Naive thymus-derived CD8-positive, alpha-beta T cell (primary cell): ENCODE measurements at places on chromosomes 16 and 17.
A peak's percentile ranks its signal among the peaks of the same experiment; 100 is the strongest.

DNA sequence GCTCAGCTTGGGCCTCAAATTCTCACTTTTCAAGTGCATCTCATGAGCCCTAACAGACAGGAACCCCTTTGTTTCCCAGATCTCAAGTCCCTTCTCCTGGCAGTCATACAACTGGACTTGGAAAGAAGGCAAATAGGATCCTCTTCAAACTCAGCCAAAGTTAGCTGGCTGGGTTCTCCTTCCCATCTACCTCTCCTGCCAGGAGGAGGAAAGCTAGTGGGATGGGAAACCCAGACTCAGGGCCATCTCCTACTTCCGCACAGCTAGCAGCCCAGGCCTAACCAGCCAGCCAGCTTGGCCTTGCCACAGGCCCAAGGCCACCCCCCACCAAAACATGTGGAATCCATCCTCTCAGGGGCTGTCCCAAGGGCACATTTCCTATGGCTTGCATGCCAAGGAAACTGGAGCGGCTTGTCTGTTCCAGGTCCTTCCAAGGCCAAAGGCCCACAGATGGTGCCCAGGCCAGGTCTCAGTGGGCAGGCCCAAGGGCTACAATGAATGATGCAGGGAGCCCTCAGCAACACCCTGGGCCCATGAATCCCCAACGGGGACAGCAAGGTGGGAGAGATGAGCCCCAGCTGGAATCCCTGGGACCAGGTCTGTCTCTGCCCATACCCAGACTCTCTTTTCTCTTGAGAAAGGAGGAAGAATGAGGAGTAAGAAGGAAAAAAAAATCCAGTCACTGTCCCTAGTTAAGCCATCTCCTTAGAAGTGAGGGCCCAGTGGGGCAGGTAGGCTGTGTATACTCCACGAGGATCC, 1.7 kb downstream of the SMARCD2 start:
- DNase-seq = no peak

DNA sequence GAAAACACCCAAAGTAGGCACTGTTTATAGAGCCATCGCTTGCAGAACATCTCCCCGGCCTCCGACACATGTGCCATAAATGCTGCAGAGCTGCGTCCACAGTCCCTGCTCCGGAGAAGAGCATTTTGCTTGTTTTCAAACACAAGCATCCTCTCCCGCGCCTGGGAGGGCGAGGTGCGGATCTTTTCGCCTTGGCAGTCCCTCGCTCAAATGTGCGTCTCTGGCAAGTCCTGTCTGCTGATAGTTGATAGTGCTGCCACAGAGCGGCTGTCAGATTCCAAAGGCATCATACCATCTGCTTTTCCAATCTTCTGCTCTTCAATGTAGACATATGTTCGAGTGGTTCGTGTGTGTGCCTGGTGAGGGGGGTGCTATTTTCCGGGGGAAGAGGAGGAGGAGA, 603.7 kb downstream of the MAF start:
- DNase-seq = no peak

- no peak for DNase-seq
Measured at GRCh38 chr16:8874388-8874787, 5.6 kb upstream of the CARHSP1 start.

DNA sequence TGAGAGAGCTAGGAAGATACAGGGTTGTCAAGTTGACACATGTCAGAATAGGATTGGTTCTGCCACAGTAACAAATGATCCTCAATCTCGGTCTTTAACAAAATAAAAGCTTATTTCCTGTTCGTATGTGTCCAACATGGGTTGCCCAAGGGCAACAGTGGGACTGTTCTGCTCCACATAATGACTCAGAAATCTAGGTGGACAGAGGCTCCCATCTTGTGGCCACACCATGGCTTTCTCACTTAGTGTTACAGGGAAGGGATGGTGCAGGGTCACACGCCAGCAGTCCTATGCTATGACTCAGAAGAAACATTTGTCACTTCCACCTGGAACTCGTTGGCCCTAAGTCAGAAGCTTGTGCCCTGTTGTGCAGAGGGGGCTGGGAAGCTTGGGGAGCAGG, 364.9 kb downstream of the SNX29 start:
- no peak for DNase-seq

DNA sequence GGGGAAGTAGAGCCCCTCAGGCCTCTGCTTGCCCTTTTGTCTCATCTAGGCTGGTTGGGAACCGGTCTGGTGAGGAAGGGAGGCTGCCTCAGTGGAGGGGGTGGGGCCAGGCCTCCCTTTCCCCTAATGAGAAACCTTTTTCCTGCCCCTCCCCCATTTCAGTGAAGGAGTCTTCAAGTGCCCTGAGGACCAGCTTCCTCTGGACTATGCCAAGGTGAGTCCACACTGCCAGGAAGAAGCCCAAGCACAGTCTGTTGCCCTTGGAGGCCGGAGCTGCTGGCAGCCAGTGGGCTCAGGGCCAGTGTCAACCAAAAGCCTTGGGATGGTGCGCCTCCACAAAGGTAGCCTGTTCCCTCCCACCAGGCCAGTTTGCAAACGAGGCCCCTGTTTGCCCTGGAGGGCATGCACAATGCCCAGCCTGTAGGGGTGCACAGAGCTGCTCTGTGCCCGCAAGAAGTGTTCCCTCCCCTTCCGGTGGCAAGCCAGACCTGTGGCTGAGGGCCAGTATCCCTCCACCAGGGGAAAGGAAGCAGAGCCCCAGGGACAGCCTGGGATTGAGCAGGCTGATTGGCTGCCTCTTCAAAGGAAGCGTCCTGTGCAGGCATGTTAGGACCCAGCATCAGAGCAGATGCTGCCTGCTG, 3.4 kb downstream of the TRAF4 start:
- DNase-seq = no peak

- DNase-seq = no peak
Measured at GRCh38 chr16:88810166-88810911, 1.4 kb downstream of the APRT start.

DNA sequence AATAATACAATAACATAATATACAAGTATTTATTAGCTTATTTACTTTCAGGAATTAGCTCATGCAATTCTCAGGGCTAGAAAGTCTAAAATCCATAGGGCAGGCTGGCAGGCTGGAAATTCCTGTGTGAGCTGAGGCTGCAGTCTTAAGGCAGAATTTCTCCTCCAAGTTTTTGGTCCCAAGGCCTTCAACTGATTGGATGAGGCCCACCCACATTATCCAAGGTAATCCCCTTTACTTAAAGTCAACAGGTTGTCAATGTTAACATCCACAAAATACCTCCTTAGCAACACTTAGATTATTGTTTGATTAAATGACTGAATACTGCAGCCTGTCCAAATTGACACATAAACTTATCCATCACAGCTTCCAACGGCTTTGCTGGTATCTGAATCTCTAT, 32.9 kb upstream of the SOX9 start:
- no peak for DNase-seq

DNA sequence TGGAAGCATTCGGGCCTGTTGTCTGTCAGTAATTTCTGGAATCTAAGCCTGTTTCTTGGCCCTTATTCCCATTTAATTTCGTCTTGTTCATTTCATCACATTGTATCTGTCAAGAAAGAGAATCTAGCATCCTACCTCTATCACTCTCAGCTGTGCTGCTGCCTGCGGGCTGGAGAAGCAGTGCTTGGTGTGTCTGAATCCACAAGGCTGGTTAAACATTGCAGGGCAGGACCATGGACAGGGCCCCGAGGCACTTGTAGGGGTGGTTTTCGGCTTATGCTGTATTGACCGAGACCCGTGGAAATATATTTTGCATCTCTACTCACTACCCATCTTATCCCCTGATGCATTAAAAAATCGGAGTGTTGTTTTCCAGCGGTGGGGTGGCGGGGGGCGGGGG, 3.1 kb downstream of the RAB11FIP4 start:
- DNase-seq = peak; percentile 20

DNA sequence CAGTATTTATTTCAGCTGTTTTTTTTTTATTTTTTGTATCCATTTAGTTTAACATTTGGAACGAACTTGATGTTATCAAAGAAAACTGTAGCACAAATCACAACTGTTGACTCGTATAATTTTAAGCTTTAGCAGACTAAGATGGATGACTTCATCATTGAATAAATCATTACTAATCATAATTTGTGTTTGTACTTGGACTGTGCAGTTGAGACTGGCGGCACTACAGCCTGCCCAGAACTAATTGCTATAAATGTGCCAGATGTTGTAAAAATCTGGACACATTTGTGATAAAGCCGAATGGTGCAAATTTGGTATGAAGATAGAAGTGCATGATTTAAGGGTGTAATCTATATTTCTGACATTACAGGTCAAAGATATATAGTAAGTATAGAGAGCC, 897.7 kb upstream of the CDH8 start:
- no peak for DNase-seq

DNA sequence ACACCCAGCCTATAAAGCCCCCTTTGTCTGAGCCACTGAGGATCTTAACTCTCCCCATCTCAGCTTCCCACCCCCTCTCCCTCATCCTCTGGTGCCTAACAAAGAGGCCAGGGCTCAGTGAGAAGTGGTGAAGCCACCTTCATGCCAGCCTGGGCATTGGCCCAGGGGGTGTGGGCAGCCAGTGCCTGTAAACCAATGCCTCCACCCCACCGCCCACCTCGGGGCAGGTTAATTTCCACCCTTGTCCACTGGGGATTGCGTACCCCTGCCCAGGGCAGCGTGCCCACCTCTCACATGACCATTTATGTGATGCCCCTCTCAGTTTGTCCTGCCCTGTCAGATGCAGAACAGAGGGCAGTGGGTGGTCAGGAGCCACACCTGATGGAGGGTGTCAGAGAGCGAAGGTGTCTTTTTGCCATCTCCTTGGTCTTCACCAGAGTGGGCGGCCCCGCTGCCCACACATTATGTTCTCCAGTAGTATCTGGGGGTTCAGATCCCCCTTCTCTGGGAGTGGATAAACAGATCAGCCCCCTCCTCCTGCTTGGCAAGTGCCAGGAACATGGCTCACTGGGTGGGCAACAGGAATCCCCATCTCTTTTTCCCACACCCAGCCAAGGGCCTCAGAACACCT, 10.1 kb upstream of the ARHGAP23 start:
- no peak for DNase-seq

- peak; percentile 82 for DNase-seq
Measured at GRCh38 chr17:2336852-2337543, at the start of gene SGSM2. TSS of gene SGSM2 (plus strand) at chr17:2337501. CDS start at chr17:2337689, 188 bp downstream.

- no peak for DNase-seq
Measured at GRCh38 chr16:3695610-3696369, 21.5 kb downstream of the TRAP1 start.

GRCh38 chr16:85231959-85232358, 119.7 kb upstream of the CIBAR2 start:
- DNase-seq = no peak

GRCh38 chr17:20256144-20256543, 211.2 kb downstream of the LGALS9B start:
- DNase-seq = no peak

GRCh38 chr16:89426736-89427530, 63.4 kb downstream of the ANKRD11 start:
- DNase-seq = no peak

DNA sequence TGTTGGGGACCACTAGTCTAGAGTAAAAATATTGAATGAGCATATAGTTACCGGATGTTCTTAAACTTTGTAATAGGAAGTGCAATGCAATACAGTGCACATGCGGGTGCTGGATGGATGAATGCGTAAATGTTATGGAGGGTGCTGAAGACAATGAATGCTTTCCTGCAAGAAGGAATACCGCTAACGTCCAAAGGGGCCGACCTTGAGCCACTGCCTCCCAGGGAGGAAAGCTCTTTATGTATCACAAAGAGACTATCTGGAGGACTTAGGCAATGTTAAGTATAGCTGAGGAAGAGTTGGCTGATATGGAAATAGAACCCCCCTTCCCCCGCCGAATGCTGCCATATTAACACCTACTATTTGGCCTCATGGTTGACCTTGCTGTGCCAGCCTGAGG, 27.5 kb upstream of the SHCBP1 start:
- DNase-seq = no peak

DNA sequence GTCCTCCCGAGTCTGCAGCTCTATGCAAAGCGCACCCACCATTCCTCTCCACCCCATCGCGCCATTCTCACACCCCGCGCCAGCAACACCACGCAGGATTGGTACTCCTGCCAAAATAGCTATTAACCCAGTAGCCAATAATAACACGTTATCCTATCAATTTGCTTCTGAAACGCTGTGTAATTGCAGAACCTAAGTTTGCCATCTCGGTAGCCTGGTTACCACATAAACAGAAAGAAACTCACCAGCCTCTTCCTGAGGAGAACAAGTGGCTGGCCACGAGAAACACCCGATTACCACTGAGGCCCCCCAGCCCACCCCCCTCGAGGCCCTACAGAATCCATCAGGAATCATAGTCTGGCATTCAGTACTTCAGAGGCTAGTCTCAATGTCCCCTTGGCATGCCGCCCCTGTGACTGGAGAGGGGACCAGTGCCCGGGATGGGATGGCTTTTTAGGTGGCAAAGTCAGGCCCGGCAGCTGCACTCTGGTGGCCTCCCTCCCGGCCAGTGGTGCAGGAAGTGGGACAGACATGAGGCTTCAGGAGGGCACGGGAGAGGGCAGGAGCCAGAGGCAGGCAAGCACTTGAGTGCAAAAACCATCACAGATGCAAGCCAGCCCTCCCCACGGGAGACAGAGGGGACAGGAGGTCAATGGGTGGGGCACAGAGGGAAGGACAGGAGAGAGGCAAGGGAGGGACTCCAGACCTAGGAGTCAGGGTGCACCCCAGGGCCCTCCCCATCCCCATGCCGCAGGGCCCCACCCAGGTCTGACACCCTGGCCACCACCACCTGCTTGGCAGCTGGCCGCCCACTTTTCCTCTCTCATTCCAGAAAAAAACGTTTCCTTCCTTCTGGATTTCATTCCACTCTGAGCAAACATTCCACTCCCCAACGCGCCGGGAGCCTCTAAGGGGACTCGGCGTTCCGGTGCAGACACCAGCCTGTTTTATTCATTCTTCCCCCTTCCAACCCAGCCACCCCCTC, 192.5 kb downstream of the ZNF423 start:
- DNase-seq = no peak

DNA sequence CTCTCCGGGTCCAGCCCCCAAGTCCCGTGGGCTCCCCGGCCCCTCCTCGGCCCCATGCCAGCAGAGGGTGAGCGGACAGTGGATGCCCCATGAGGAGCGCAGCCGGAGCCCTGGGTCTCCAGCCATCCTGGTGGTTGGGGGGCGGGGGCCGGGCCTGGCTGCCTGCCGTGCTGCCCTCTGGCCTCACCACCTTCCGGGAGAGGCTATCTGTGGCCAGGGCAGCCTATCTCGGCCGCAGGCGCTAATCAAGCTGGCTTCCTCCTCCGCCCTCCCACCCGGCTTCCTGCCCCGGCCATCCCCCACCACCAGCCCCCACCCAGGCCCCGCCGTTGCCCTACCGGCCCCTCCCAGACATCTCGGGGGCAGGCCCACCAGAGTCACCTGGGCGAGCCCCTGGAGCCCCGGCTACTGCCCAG, 46.8 kb downstream of the ZFPM1 start:
- DNase-seq = no peak

DNA sequence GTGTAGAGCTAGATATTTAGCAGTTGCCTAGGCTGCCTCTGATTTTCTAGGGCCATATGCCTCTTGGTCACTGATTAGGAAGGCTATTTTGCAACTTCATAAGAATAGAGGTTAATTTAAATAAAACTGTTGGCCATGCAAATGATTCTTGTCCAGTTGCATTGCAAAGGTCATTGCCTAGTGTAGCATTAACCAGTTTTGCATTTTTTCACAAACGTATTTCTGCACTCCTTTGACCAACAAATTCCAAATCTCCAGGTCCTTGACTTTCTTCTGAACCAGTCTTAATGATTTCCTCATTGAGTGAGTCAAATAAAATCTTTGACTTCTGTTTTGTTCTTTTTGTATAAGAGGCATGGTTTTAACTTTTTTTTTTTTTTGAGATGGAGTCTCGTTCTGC, 33.5 kb downstream of the ERCC4 start:
- DNase-seq = no peak
